Stimulated activated CD4-positive, alpha-beta T cell treated with anti-CD3 and anti-CD28 coated beads, Interleukin-15, amount 100 ng/mL, for 1 hour (primary cell): ENCODE measurements at places on chromosomes 2 and 18.
A peak's percentile ranks its signal among the peaks of the same experiment; 100 is the strongest.

- no peak for DNase-seq
Measured at GRCh38 chr2:200279857-200280256, 26.6 kb upstream of the SPATS2L start.

DNA sequence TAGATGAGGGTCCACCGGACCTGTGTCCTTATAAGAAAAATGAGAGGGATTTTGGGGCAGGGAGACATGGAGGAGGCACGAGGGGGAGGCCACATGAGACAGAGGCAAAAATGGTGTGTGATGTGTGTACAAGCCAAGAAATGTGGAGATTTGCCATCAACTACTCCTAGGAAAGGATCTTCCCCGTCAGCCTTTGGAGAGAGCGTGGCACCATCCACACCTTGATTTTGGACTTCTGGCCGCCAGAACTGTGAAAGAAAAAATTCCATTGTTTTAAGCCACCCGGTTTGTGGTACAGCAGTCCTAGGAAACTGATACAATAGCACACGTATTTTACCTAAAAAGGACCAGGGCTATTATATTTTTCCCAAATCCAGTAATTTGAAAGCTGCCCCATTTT, 829.0 kb upstream of the SALL3 start:
- DNase-seq = no peak

DNA sequence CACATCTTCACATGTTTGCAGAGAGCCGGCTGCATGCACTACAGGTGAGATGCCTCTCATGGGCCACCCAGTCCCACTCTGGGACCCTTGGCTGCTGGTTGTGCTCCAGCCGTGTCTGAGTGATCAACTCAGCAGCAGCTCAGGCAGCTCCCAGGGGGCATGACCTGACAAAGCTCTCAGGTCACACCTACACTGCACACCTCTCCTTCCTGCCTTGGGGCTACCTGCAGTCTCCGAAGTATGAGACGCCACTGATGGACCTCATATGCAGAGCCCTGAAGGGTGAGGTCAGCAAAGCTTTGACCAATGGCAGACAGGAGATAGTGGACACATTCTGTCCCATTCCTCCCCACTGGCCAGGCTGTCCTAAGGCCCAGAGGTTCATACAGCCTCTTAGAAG, 51.4 kb downstream of the LBH start:
- DNase-seq = no peak

DNA sequence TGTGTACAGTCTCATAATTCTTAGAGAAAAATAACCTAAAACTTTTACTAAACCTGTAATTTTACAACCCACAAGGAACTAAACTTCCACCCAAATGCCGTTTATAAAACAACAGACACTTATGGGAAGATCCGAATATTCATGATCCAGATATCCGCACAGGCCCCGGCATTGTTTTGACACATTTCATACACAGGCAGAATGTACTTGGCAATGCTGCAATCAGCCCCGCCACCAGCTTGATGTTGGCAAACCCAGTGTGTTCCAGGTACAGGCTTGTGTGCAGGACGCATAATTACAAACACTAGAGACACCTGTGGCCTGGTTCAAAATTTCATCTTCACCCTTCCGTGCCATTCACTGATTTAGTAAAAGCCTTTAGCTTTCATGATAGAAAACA, 393.0 kb upstream of the SALL3 start:
- DNase-seq = no peak

- peak; percentile 52 for DNase-seq
Measured at GRCh38 chr2:218367415-218368149, 10.9 kb downstream of the CATIP start.

DNA sequence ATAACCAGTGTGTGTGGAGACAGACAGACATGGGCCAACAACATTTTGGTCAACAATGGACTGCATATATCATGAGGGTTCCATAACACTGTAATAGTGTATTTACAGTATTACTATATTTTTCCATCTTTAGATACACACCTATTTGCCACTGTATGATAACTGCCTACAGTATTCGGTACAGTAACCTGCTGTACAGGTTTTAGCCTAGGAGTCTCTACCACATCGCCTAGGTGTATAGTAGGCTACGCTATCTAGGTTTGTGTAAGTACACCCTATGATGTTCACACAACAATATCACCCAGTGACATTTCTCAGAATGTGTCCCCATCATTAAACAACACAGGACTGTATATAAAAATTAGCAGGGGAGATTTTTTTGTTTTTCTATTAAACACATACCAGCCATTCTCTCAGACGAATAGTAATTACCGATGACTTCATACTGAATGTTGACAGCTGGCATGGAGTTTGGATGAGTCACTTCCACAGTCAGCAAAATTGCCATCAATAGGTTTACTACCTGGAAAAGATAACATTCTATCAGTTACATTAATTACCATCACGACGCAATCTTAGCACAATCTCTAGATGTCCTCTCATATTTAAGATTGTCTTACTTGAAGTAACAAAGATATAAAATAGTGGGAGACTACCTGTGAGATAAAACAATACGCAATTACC, 10.8 kb downstream of the LAPTM4A start:
- DNase-seq = no peak

GRCh38 chr2:135279209-135279608, 227.1 kb downstream of the RAB3GAP1 start:
- no peak for DNase-seq

- DNase-seq = no peak
Measured at GRCh38 chr2:106566050-106566449, 78.9 kb downstream of the CD8B2 start.

GRCh38 chr2:54724560-54725342, 1.3 kb downstream of the EML6 start:
- peak; percentile 5 for DNase-seq

GRCh38 chr2:202116691-202117090, 43.6 kb downstream of the KIAA2012 start:
- no peak for DNase-seq

DNA sequence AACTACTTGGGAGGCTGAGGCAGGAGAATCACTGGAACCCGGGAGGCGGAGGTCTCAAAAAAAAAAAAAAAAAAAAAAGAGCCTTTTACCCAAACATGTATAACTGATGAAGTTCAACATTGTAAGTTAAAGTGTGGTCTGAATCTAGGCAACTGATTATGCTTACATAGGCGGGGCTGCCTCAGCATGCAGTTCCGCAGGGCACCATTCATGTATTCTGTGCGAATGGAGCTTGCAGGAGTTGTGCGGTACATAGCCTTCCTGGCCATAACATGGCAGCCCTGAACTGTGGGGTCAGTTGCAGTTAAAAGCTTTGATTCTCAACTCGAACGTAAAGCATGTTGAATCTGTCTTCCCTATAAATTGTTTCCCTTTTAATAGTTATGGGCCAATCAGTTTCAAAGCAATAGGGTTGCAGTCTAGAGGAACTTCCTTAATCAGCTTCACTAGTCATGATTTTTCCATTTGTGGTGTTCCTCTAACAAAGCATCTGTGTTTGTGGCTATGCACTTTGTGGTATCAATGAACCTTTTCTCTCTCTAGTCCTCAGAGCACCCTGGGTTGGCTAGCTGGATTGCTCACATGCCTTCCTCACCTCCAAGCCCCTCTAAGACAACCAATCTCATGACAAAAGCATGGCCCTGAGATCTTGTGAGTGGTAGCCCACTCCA, 30.6 kb upstream of the CEP68 start:
- no peak for DNase-seq

DNA sequence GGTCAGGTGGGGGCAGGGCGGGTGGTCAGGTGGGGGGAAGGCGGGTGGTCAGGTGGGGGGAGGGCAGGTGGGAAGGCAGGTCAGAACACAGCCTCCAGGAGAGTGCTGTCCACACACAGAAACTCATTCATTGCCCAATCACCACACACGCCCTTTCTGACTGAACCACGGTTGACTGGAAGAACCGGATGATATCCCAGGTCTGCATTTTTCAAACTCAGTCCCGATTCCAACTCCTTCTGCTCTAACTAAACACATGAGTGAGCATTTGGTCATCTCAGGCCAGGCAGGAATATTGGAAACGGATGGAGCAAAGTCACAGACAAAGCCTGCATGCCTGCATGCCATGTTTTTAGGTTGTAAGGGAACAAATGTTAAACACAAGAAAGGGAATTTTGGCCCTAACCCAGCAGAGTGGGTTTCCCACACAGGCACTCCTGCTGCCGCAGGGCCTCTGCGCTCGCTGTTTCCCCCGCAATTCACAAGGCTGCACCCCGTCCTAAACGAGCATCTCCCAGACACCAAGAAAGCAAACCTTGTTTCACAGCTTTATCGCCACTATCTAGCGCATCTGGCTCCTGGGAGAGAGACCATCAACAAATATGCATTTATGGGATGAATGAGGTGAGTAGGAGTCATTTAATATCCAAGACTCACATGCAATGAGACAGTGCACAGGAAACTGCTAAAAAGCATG, 100.1 kb downstream of the ZNF516 start:
- no peak for DNase-seq

- DNase-seq = no peak
Measured at GRCh38 chr2:110716959-110717645, 15.3 kb upstream of the ACOXL start.

DNA sequence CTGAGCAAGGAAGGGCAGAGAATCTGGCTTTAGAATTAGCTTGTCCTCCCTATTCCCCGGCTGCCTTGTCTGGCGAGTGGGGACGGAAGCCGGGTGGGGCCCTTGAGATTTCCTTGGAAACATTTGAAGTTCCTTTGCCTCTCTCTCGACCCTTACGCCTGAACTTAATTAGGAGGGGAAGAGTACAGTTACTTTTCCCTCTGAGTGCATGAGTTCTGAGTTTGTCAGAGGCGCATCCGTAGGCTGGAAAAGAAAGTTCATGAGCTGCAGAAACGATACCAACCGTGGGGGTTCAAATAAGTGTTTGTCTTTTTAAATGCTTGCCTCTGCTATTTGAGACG, 468 bp downstream of the PIKFYVE start:
- DNase-seq = no peak

DNA sequence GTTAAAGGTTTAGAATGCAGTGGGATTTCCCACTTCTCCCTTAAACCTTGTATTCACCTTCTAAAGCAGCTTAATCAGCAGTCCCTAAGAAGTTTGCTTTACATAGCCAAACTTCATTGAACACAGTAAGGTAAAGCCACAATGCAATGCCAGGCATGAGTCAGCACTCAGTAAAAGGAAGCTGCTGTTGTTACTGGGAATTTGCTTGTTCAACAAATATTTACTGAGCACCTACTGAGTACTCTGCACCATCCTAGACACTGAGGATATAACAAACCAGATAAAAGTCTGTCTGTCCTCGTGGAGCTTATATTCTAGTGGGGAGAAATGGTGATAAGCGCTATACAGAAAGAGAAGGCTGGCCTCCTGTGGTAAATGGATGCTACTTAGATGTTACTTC, 162.7 kb downstream of the PKP4 start:
- DNase-seq = no peak

GRCh38 chr2:2061091-2061696, 269.9 kb downstream of the MYT1L start:
- DNase-seq = no peak

DNA sequence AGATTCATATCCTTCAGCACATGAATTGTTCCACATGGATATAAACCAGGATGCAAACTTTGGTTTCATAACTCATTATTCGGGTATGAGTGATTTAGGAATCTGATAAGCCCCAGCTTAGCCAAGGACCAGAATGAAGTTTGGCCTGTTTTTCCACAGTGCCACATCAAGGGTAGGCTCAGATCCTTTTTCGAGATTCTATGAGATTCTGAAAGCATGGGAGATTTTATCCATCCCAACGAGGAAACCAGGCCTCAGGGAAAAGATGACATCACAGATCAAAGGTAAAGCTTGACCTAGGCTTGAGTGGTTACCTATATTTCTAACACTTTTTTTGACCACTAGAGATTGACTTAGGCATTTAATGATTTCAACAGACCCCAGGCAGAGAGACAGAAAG, 590.8 kb upstream of the PKDCC start:
- no peak for DNase-seq

- DNase-seq = no peak
Measured at GRCh38 chr2:51120754-51121280, 88.9 kb upstream of the NRXN1 start.

DNA sequence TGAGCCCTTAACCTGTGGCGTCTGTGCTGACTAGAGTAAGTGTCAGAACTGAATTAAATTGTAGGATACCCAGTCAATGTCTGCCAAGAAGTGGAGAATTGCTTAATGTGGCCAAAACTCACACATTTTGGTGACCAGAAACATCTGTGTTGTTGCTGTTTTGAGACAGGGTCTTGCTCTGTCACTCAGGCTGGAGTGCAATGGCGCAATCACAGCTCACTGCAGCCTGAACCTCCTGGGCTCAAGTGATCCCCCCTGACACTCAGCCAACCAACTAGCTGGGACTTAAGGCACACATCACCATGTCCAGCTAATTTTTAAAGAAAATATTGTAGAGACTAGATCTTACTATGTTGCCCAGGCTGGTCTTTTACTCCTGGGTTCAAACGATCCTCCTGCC, 34.4 kb upstream of the RTN4 start:
- DNase-seq = no peak

GRCh38 chr2:132460781-132461180, 44.2 kb downstream of the GPR39 start:
- no peak for DNase-seq

- DNase-seq = no peak
Measured at GRCh38 chr18:55119016-55119415, 159.8 kb upstream of the CCDC68 start.

- DNase-seq = no peak
Measured at GRCh38 chr2:159177957-159178356, 108.5 kb downstream of the WDSUB1 start.

DNA sequence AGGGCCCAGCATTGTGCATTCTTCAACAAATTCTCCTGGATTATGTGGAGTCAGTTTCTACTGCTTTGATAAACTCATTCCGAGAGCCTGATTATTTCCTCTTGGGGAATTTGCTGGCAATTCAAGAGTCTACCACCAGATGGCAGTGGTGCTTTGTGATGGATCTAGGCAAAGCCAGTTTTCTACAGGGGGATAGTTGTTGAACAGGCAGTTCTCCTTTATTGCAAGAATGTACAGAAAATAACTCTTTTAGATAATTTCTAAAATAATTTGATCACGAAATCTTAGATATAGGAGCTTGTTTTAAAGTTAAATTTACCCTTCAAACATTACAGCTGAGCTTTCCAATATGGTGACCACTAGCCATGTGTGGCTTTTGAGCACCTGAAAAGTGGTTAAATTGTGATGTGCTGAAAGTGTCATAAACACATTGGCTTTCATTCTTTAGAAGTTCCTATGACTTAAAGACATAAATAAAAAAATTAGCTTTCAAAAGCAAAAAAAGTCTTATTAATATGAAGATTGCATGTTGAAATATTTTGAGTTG, 66.7 kb upstream of the HAAO start:
- peak; percentile 6 for DNase-seq

- DNase-seq = no peak
Measured at GRCh38 chr2:122804494-122804893, 1049.0 kb downstream of the TSN start.

GRCh38 chr2:97717613-97717995, 4.2 kb downstream of the ZAP70 start:
- no peak for DNase-seq

- no peak for DNase-seq
Measured at GRCh38 chr2:105795575-105795934, 50.8 kb downstream of the NCK2 start.

DNA sequence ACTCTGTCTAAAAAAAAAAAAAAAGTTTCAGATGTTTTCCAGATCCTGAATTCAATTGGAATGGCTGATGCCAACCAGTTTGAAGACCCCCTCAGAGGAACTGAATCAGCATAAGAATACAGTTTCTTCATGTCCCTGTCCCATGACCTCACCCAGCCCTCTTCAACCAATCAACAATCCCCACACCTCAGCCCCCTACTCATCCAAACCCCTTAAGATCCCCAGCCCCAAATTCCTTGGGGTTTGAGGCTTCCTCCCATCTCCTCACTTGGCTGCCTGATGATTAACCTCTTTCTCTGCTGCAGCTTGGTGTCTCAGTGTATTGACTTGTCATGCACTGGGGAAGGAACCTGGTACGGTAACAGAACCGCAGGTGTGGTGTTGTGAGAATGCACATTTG, 97.6 kb upstream of the CABLES1 start:
- DNase-seq = no peak
